ENCODE measurements at places on chromosomes 3 and 15.

- DNase-seq, result no peak
Measured at GRCh38 chr3:24598695-24599470, 104.2 kb upstream of the THRB start.

- DNase-seq, result no peak
Measured at GRCh38 chr3:72847282-72847681, 963 bp downstream of the SHQ1 start.

DNA sequence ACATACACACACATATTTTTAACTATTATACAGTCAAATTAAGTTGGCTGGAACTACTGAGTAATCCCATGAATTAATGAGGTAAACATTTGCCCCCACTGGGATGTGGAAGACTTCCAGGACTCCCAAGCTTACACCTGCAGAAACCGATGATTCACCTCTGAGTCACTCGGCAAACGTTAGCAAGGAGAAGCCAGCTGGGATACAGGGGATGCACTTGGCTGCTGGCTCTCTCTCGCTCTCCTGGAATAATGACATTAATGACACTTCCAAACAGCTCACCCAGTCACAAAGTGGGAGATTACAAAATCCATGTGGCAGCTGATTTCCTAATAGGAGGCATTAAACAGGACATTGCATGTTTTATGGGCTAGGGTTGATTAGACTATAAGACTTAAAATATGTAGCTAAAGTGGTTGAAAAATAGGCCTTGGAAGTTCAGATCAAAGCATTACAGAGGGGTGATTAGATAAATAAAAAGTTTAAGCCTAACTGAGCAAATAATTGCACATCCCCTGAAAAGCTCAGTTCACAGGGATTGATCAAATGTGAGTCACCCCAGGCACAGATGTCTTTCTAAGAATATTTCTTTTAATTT is 500.9 kb downstream of the SOX2 start:
- DNase-seq, result peak; percentile 24

DNA sequence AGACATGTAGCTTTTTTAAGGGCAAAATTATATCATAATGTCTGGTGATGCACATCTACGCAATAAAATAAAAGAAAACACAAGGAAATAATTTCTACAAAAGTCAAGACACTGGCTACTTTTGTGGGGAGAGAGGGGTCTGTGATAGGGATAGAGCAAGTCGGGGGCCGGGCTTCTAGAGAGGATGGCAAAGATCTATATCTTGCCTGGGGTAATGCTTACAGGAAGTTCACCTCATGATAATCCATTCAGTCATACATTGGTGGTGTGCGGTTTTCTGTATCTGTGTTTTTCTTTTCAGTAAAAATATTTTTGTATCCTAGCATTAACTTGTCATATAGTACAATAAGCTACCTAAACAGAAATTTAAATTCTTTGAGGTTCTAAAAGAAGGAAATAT is 178.8 kb downstream of the ARRDC4 start:
- DNase-seq, result no peak

- DNase-seq, result no peak
Measured at GRCh38 chr3:153354641-153355040, 192.6 kb downstream of the RAP2B start.

GRCh38 chr3:17640466-17640865 is 102.0 kb downstream of the TBC1D5 start:
- DNase-seq, result no peak

DNA sequence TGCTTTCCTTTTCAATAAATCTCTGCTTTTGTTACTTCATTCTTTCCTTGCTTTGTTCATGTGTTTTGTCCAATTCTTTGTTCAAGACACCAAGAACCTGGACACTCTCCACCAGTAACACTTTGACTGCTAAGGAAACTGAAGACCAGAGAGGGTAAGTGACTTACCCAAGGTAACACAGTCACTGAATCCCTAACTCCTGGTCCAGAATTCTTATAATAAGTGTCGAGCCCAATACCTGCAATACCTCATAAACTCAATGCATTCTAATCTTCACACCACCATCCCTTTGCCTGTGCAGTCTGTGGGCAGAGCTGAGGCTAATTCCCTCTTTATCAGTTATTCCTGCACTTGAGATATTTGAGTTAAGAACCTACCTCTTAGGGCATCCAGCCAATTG is 237.8 kb downstream of the UACA start:
- no peak for DNase-seq

DNA sequence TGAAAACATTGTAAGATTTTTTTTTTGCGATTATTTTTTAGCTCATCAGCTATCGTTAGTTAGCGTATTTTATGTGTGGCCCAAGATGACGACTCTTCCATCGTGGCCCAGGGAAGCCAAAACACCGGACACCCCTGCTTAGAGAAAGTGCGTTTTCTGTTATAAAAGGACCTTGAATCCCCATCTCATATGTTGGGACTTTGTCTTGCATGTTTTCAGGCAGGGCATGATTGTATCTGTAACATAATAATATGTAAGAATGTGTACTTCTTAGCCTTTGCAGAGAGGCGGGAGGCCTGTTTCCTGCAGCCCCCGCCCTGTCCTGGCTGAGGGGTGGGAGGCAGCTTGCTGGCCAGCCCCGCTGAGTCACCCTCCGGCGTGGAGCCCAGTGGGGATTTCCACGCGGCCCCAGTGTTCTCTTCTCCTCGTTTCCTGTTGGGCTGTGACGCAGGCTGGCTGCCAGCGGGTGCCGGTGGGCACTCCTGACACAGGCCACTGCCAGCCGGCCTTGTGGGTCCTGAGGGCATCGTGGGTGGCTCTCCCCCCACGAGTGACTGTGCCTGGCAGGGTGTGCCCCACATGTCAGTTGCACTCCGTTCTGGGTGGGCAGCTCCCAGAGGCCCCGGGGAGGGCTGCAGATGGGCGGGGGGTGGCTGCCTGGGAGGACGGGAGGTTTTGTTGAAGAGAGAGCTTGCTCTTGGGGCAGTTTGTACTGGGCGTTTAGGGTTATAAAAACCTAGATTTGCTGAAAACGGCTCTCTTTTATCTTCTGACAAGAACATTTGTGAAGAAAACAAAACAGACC is 55.6 kb downstream of the SMAD3 start:
- DNase-seq, result peak; percentile 31

DNA sequence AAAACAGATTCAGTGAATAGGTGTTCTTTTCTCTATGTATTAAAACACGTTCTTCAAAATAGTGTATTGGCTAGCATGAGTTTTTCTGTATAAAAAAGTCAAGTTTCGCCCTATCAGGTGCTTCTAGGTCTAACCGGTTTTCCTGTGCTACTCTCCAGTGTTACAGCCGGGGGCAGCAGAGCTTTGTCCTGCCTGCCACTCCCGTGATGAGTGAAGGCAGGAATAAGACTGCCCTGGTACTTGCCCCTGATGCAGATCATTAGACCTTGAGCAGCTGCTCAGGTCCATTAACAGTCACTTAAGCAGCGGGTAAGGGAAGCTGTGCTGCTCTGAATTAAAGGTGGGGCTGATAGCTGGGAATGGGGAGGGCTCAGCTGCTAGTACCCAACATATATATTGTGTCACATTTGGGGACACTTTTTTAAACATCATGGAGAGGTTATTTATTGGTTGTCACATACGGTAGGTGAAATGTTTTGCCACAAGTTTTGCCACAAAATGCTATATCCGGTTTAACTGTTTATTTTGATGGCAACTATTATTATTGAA is 1.3 kb upstream of the UNC13C start:
- DNase-seq, result peak; percentile 62

DNA sequence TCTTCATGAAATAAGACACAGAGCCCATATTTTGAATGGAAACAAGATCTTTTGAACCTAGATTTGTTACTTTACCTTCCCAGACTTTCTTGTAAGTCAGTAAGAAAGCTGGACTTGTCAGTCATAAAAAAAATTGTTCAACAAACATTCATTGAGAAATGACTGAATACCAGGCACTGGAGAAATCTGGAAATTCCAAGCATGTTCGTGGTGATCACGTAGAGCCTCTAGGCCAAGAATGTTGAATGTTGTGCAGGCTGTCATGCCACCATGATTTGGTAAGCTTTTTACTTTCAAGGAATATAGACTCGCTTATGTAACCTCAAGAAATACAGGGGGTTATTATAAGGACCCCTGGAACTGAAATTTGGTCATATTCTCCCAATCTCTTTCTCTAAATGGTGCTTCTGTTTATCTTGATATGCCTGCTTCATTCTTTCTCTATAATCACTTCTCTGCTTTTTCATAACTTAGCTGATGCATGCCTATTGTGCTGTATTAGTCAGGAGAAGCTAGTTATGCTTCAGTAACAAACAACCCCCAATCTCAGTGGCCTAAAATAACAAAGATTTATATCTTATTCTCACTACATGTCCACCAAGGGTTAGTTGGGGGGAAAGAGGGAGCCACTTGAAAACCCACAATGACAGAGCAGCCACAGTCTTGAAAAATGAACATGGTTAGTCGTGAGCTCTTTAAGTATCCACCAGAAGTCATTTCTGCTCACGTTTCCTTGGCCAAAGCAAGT is 3.4 kb upstream of the TPM1 start:
- no peak for DNase-seq

GRCh38 chr3:111967068-111967467 is 11.8 kb upstream of the ABHD10 start:
- DNase-seq, result no peak

GRCh38 chr3:41915353-41915752 is 46.5 kb downstream of the ULK4 start:
- DNase-seq, result no peak

All from WTC11 (cell line).